ENCODE measurements at places on chromosomes 12 and 14.

GRCh38 chr14:70934502-70935134, 27.4 kb downstream of the PCNX1 start:
- peak; percentile 13 for DNase-seq
- peak overlapping the region; percentile 29 for H3K27ac ChIP-seq
- H3K36me3 ChIP-seq = no peaks in the 10 kb centered on the region
- H3K4me1 ChIP-seq = 0 out of 2 replicates have a peak, but pooled peaks cover 16% of the 10 kb centered on the region
- H3K4me3 ChIP-seq = no peak overlapping the region

DNA sequence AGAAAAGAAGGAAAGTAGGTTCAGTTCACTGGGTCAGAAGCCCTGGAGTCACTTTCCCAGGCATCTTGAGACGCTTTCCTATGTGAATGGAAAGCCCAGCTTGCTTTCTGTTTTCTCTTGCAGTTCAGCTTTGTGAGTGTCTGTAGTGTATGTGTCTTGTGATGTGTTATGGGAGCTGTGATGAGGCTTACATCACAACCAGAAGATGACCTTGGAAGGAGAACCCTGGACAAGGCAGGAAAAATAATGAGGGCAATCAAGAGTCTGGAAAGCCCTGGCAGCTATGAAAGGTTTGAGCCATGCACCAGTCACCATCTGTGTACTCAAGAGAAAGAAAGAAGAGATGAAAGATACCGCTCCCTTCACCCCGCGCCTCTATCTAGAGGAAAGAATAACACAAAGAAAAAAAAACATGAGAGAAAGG, 35.2 kb upstream of the PTGR2 start:
- no peaks in the 10 kb centered on the region for H3K27me3 ChIP-seq
- H3K27ac ChIP-seq = no peak overlapping the region
- no peak overlapping the region for H3K4me3 ChIP-seq
- no peak for DNase-seq
- no peaks in the 10 kb centered on the region for H3K36me3 ChIP-seq

- no peaks in the 10 kb centered on the region for H3K4me1 ChIP-seq
- DNase-seq = no peak
- no peak overlapping the region for H3K27ac ChIP-seq
- H3K4me3 ChIP-seq = no peak overlapping the region
- no peaks in the 10 kb centered on the region for H3K27me3 ChIP-seq
These were observed 1036.6 kb downstream of the TRHDE start for GRCh38 chr12:73308747-73309146.

GRCh38 chr12:51886021-51886710, 1.7 kb upstream of the ANKRD33 start:
- peak overlapping the region; percentile 53 for H3K27ac ChIP-seq
- H3K27me3 ChIP-seq = no peaks in the 10 kb centered on the region
- peaks cover 10% of the 10 kb centered on the region for H3K4me1 ChIP-seq
- H3K4me3 ChIP-seq = peak overlapping the region; percentile 5
- no peaks in the 10 kb centered on the region for H3K36me3 ChIP-seq
- DNase-seq = peak; percentile 78

DNA sequence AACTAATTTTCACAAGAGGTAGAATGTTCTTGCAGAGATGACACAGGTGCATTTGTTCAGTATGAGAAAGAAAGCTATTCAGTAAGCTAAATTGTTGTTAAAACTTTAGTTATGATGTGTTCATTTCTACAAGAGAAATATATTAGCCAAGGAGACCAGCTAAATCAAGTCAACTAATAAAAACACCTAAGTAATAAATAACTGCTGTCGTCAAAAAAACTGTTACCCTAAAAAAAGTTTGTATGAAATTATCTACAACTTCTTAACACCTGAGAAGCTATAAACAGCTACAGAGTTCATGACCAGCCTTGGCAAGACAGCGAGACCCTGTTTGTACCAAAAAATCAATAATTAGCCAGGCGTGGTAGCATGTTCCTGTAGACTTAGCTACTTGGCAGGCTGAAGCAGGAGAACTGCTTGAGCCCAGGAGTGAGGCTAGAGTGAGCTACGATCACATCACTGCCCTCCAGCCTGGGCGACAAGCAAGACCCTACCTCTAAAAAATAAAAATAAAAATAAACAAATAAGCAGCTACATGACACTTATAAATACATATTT, 67.6 kb upstream of the AP4S1 start:
- no peak for DNase-seq
- no peaks in the 10 kb centered on the region for H3K27me3 ChIP-seq
- H3K4me1 ChIP-seq = no peaks in the 10 kb centered on the region
- H3K4me3 ChIP-seq = no peak overlapping the region
- no peak overlapping the region for H3K27ac ChIP-seq

- H3K27ac ChIP-seq = no peak overlapping the region
- no peak overlapping the region for H3K4me3 ChIP-seq
- H3K27me3 ChIP-seq = no peaks in the 10 kb centered on the region
- no peak for DNase-seq
- no peaks in the 10 kb centered on the region for H3K4me1 ChIP-seq
These were observed 649.0 kb downstream of the TMTC2 start for GRCh38 chr12:83335748-83336147.

DNA sequence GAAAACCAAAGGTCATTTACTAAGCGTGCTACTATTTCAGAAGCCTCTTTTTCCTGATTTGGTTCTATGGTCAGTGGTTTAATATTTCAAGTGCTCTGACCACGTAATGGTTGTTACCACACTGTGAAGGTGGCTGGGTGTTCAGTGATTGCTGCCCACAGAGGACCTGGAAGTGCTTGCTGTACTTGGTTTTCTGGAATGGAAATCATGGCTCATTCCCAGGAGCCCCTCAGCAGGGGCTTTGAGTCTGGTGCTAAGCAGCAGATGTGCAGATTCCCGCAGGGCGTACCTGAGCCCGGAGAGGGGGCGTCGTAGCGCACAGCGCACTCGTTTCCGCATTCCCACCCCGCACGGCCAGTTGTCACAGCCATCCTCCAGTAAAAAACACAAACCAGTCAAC, 50.5 kb downstream of the TRAF3 start:
- no peak overlapping the region for H3K27ac ChIP-seq
- H3K27me3 ChIP-seq = no peaks in the 10 kb centered on the region
- no peaks in the 10 kb centered on the region for H3K36me3 ChIP-seq
- H3K4me3 ChIP-seq = no peak overlapping the region
- no peak for DNase-seq

DNA sequence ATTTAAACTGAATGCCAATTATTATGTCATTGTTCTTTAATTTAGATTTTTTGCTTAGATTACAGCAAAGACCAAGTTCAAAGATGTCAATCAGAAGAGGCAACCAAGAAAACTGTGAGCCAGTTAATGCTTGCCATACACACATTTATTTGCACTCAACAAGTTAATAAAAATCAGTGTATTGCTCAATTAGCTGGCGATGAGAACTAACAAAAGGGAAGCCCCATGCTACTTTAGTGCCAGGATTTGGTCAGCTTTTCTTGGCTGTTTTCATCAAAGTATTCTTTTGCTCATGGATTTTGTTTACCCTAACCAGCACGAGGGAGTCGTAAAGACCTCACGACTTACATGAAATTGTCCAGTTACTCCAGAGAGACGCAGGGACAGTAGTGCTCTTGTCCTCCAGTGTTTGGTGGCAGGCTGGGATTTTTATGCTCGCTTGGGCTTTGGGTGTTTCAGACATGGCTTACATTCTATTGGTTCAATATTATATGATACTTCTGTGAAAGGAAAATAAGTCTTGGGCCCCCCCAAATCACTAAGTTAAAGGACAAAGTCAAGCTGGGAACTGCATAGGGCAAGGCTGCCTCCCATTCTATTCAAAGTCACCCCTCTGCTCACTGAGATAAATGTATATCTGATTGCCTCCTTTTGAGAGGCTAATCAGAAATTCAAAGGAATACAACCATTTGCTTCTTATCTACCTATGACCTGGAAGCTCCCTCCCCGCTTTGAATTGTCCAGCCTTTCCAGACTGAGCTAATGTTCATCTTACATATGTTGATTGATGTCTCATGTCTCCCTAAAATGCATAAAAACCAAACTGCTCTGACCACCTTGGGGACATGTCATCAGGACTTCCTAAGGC, 7.4 kb upstream of the B4GALNT1 start:
- H3K36me3 ChIP-seq = no peaks in the 10 kb centered on the region
- no peaks in the 10 kb centered on the region for H3K27me3 ChIP-seq
- no peak overlapping the region for H3K27ac ChIP-seq
- DNase-seq = no peak
- no peak overlapping the region for H3K4me3 ChIP-seq
- H3K4me1 ChIP-seq = peaks cover 5% of the 10 kb centered on the region

- no peak overlapping the region for H3K27ac ChIP-seq
- no peak overlapping the region for H3K4me3 ChIP-seq
These were observed 38.4 kb upstream of the FOXN3 start for GRCh38 chr14:89455412-89455811.

- no peak overlapping the region for H3K27ac ChIP-seq
- H3K4me3 ChIP-seq = no peak overlapping the region
- DNase-seq = no peak
These were observed 113.9 kb downstream of the CACNA1C start for GRCh38 chr12:2166696-2167095.

- no peaks in the 10 kb centered on the region for H3K36me3 ChIP-seq
- no peaks in the 10 kb centered on the region for H3K4me1 ChIP-seq
- no peaks in the 10 kb centered on the region for H3K27me3 ChIP-seq
- DNase-seq = no peak
- no peak overlapping the region for H3K27ac ChIP-seq
- H3K4me3 ChIP-seq = no peak overlapping the region
These were observed 208.0 kb downstream of the NOVA1 start for GRCh38 chr14:26389646-26390508.

DNA sequence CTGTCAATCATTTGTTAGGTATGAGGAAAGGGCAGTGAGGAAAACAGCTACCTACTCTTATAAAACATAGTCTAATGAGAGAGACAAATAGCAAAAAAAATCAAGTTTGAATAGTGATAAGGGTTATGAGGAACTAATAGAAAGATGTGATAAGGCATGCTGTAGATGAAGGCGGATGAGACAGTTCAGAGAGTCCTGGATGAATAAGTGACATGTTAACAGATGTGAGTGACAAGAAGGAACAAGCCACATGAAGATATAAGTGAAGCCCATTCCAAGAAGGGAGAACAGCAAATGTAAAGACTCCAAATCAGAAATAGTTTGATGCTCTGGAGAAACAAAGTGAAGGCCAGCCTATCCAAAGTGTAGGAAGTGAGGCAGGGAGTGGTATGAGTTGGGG, 154.1 kb upstream of the SYT10 start:
- no peaks in the 10 kb centered on the region for H3K36me3 ChIP-seq
- no peak overlapping the region for H3K4me3 ChIP-seq
- H3K4me1 ChIP-seq = peaks cover 2% of the 10 kb centered on the region
- no peak for DNase-seq
- H3K27me3 ChIP-seq = no peaks in the 10 kb centered on the region

GRCh38 chr14:29536886-29537511, 390.6 kb downstream of the PRKD1 start:
- H3K27me3 ChIP-seq = no peaks in the 10 kb centered on the region
- H3K4me3 ChIP-seq = no peak overlapping the region
- peak; percentile 20 for DNase-seq
- H3K4me1 ChIP-seq = no peaks in the 10 kb centered on the region
- no peak overlapping the region for H3K27ac ChIP-seq
- no peaks in the 10 kb centered on the region for H3K36me3 ChIP-seq

- DNase-seq = peak; percentile 76
- H3K4me1 ChIP-seq = peaks cover 26% of the 10 kb centered on the region
- peak overlapping the region; percentile 46 for H3K27ac ChIP-seq
- H3K27me3 ChIP-seq = no peaks in the 10 kb centered on the region
- H3K36me3 ChIP-seq = no peaks in the 10 kb centered on the region
These were observed 87.4 kb downstream of the OTOGL start for GRCh38 chr12:80186727-80187217.

DNA sequence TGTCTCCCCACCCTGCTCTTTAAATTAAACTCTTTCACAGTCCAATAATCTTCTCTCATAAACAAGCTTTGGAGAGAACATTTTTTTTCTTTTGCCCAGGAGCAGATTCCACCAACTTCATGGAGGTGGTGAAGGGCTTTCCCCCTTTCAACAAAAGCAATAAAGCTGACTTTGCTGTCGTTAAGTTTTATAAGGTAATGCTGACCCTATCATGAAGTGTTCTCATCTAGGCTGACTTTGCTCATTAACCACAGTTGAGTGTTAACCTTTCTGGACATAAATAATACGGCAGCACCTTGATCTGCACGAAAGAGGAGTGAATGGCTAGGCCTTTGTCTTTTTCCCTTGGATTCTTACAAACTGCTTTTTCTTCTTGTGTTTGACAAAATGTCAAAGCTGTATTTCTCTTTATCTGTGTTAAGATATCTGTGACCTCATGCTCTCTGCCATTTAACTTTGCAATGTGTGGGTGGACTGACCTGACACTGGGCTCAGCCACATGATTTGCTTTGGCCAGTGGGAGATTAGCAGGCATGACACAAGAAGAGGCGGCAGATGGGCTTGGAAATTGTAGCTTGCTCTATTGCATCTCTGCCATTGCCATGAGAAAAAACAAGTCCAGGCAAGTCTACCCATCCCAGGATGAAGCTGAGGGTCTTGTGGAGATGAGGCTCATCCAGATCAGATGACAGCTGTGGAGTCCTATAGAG, 470.9 kb upstream of the CCDC196 start:
- no peaks in the 10 kb centered on the region for H3K4me1 ChIP-seq
- no peak for DNase-seq
- H3K4me3 ChIP-seq = no peak overlapping the region
- H3K36me3 ChIP-seq = no peaks in the 10 kb centered on the region

GRCh38 chr14:61620130-61620946, 75.0 kb upstream of the HIF1A start:
- no peaks in the 10 kb centered on the region for H3K27me3 ChIP-seq
- no peaks in the 10 kb centered on the region for H3K36me3 ChIP-seq
- H3K4me1 ChIP-seq = no peaks in the 10 kb centered on the region
- H3K27ac ChIP-seq = no peak overlapping the region

- no peaks in the 10 kb centered on the region for H3K36me3 ChIP-seq
- DNase-seq = no peak
- H3K4me1 ChIP-seq = 0 out of 2 replicates have a peak, but pooled peaks cover 4% of the 10 kb centered on the region
- no peak overlapping the region for H3K4me3 ChIP-seq
- no peaks in the 10 kb centered on the region for H3K27me3 ChIP-seq
- no peak overlapping the region for H3K27ac ChIP-seq
These were observed 117.7 kb downstream of the PRKCH start for GRCh38 chr14:61438860-61439765.

DNA sequence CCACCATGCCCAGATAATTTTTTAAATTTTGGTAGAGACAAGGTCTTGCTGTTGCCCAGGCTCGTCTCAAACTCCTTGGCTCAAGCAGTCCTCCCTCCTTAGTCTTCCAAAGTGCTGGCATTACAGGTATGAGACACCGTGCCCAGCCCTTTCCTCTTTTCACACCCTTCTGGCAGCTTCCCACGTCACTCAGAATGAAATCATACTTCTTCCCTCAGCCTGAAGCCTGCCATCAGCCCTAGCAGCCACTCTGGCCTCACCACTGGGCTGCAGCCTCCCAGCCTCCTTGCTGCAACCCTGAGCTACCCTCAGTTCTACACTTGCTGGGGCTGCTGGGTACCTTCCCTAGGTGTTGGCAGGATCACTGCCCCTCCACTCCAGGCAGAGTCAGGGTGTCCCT, 18.2 kb downstream of the ANKRD9 start:
- H3K27me3 ChIP-seq = no peaks in the 10 kb centered on the region
- no peak overlapping the region for H3K4me3 ChIP-seq
- H3K4me1 ChIP-seq = no peaks in the 10 kb centered on the region
- no peak overlapping the region for H3K27ac ChIP-seq
- no peaks in the 10 kb centered on the region for H3K36me3 ChIP-seq

GRCh38 chr12:12714276-12715021, 2.7 kb upstream of the CDKN1B start:
- H3K27ac ChIP-seq = peak overlapping the region; percentile 97
- peak overlapping the region; percentile 94 for H3K4me3 ChIP-seq
- no peaks in the 10 kb centered on the region for H3K27me3 ChIP-seq
